ENCODE measurements at places on chromosomes 1 and 21.
A peak's percentile ranks its signal among the peaks of the same experiment; 100 is the strongest.

- DNase-seq: peak; percentile 37
Measured at GRCh38 chr1:52659356-52659755, 26.4 kb downstream of the SHISAL2A start.

- DNase-seq: no peak
Measured at GRCh38 chr21:43734131-43734927, 15.4 kb downstream of the PDXK start.

DNA sequence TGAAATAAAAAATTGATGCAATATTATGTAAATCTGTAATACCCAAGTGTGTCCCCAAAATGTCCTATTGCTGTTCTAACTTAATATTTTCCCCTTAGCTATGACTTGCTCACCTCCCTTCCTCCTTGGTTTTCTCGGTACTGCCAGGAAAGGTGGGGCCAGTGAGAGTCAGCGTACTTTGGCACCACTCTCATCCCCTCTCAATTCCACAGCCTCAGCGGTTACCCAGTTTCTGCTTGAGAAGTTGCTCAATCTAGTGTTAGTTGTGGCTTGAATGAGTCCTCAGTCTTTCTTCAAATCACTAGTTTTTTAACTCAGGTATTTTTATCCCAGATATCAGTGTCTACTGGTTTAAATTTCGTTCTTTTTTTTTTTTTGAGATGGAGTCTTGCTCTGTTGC, 32.3 kb downstream of the BCAS2 start:
- no peak for DNase-seq

DNA sequence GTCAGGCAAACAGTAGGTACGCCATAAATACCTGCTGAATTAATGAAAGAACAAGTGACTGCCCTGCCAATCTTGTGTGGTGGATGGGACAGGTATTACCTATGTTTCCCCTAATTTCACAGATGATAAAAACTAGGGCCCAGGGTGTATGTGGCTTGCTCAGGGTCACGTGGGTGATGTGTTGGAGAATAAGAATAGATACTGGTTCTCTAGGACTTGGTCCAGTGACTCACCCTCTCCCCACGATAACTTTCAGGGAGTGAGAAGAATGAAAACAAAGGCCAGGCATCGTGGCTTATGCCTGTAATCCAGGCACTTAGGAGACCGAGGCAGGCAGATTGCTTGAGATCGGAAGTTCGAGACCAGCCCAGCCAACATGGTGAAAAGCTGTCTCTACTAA, 26.7 kb downstream of the SLC26A9 start:
- no peak for DNase-seq

DNA sequence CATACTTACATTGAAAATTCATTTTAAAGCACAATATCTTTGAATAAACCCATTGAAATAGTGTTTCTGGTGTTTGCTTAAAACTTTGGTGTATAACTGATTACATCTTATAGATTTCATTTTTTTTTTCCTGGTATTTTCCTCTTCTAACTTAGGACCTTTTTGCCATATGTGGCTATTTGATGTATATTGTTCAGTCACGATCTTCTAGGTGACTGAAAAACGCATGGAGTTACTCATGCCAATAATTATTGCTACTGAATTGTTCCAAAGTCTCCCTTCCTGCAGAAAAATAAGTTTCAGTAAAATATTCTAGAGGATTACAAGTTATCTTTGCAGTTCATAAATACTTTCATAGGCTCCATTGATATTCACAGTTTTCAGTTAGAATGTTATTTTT, 22.9 kb upstream of the C1orf105 start:
- no peak for DNase-seq

DNA sequence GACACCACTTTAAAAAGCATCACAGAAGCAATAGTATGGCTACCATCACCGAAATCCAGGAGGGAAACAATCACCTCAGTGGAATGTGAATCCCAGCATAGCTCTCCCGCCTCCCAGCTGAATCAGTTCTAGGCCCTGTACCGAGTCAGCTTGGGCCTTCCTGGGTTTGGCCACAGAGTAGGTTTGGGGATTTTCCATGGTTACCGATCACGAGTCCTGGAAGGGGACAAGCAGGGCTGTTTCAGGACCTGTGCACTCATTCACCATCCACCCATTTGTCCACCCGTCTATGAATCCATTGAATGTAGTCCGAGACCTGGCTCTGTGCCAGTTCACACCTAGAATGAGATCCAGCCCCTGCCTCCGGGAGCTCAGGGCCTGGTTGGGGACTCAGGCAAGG, 94.2 kb downstream of the ARHGEF10L start:
- DNase-seq: no peak

DNA sequence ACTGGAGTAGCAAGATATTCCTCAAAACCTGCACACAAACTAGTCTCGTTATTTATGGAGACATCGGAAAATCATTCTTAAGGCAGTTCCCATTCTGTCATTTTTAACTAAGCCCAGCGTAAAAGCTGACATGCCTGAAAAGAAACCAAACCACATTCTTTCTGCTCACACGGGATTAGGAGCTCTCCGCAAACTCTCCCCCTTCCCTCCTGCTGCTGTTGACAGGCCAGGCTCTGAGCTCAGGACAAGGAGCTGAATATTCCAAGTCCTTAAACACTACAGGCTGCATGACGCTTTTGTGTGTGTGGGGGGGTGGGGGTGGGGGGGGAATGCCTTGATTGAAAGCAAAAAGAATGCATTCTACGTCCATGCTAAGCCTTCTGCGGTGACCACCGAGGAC, 5.2 kb downstream of the OLIG1 start:
- no peak for DNase-seq

GRCh38 chr1:204326771-204327300, 32.9 kb downstream of the PLEKHA6 start:
- no peak for DNase-seq

GRCh38 chr1:109792056-109792831, 28.5 kb upstream of the EPS8L3 start:
- DNase-seq: no peak

DNA sequence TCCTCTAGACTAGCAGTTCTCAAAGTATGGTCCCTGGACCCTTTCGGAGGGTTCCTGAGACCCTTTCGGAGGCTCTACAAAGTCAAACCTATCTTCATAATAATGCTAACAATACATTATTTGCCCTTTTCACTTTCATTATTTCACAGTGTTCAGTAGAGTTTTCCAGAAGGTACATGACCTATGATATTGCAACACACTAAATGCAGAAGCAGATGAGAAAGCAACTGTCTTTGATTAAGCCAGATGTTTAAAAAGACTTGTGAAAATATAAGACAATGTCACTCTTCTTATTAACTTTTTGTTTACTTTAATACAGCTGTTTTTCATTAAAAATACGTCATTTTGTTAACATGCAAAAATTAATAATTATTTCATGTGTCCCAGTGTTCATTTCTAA, 5.8 kb downstream of the KCNJ10 start:
- no peak for DNase-seq

DNA sequence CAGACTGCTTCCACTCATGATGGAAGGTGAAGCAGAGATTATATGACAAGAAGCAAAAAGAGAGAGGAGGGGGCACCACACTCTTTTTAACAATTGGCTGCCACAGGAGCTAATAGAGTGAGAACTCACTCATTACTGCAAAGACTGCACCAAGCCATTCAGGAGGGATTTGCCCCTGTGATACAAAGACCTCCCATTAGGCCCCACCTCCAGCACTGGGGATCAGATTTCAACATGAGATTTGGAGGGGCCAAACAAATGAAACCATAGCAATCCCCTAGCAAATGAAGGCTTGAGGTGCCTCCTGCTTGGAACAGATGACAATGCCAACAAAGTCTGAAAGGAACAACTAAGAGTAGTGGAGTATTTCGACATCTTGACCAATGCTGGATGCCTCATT, 122.5 kb upstream of the COA6 start:
- DNase-seq: no peak

- DNase-seq: no peak
Measured at GRCh38 chr1:231214918-231215680, 25.9 kb upstream of the GNPAT start.

- no peak for DNase-seq
Measured at GRCh38 chr1:234469376-234469775, 9.6 kb downstream of the TARBP1 start.

DNA sequence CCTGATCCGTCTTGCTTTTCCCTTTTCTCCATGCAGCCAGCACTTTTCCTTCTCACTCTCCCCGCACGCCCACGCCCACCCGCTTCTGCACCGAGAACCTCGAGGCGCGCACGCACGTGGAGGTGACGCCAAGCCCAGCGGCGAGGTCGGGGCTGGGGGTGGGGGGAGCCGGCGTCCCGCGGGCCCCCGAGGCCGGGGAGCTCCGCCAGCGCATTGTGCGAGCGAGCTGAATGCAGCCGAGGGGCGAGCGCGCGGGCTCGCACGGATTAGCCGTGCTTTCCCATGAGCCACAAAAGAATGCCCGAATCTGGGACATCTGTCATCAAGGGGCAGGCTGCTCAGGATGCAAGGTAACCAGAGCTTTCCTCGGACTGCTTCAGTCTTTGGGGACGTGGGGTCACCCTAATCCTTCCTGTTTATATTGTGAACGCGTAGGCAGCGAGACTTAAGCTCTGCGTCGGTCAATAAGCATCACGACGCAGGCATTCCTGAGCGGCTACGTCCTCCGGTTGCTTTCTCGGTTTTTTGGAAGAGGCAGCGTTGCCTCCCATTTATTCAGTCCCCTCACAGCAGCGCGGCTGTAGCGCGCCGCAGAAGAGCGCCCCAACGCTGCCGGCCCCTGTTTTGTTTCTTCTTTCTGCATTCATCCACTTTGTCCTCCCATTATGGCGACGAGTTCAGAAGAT, 67.3 kb upstream of the AKT3 start:
- no peak for DNase-seq

GRCh38 chr1:41983451-41983850, 64.7 kb upstream of the HIVEP3 start:
- DNase-seq: no peak

- no peak for DNase-seq
Measured at GRCh38 chr1:241272828-241273227, 84.2 kb downstream of the RGS7 start.

GRCh38 chr1:94527447-94528031, 14.0 kb downstream of the F3 start:
- DNase-seq: no peak

- no peak for DNase-seq
Measured at GRCh38 chr1:8397511-8397910, 79.6 kb downstream of the SLC45A1 start.

DNA sequence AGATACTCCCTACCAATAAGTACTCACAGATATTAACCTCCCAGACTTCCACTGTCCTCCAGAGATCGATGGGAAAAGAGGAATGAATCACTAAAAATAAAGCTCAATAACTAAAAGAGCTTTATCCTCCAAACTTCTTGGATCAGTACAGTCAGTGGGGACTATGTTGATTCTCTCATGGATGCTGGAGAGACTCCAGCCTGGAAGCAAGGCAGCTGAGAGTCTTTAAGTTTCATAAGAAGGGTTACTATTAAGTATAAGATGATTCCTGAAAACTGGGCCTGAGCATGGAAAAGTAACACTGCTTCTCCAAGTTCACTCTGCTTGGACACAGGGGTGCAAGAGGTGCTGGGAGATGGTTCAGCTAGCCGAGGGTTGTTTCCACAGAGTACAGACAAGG, 6.2 kb upstream of the DDR2 start:
- DNase-seq: no peak

DNA sequence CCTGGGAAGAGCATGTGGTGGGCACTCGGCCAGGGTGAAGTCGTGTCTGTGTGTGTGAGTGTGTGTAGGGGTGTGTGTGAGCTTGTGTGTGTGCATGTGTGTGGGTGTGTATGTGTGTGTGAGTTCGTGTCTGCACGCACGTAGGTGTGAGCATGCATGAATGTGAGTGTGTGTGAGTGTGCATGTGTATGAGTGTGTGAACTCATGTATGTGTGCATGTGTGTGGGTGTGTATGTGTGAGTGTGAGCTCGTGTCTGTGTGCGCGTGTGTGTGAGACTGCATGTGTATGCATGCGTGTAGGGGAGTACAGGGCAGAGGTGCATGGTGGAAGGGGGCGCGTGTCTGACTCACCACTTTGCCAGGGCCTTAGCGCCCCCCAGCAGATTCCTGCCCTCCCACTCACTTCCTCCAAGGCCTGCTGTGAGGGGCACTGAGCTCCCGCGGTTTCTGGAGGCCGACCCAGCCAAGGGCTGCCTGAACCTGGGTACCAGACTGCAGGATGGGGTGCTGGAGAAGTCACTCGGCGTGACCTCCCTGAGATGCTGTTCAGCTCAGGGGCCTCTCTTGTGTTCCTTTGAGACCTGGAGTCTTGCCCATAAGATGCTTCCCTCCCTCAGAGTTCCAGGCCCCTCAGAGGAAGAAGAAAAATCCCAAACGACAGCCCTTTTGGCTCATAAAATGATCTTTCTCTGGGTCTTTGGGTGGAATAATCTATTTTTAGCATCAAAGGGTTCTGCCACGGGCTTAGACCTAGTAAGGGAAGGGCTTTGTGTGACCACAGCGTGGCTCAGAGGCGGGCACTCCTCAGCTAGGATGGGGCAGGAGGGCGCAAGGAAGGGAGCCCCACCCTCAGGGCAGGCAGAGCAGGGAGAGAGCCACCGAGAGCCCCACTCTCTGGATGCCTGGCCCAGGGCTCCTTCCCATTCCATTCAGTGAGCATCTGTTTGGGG, 41.1 kb upstream of the RUNX3 start:
- DNase-seq: no peak

- DNase-seq: no peak
Measured at GRCh38 chr1:238384381-238384780, 493.7 kb upstream of the ZP4 start.

DNA sequence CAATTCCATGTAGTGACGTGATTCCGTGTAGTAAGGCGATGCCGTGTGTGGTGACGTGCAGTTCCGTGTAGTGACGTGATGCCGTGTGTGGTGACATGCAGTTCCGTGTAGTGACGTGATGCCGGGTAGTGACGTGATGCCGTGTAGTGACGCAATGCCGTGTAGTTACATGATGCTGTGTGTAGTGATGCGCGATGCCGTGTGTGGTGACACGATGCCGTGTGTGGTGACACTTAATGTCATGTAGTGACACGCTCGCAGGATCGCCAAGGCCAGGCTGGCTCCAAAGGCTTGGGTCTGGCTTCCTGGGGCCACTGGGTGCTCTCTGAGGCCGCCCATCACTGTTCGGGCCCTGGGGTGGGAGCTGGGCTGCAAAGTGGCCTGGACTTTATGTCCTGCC, 14.2 kb downstream of the COL18A1 start:
- DNase-seq: no peak

DNA sequence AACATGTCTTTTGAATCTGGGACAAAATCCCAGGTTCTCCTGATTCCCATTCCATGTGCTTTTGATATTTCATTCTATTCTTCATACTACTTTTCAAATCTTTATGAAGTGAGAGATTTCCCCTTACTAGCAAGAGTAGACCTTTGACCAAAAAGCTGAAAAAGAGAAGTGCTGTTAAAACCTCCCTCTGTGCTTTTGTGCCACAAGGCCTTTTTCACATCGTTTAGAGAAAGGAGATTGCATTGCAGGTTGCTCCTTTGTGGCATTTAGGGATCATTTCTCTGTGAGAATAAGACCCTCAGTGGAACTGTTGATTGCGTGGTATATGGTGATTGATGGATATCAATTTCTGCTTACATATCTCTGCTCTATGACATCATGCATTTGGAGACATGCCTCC, 148.8 kb downstream of the TGFB2 start:
- DNase-seq: no peak

DNA sequence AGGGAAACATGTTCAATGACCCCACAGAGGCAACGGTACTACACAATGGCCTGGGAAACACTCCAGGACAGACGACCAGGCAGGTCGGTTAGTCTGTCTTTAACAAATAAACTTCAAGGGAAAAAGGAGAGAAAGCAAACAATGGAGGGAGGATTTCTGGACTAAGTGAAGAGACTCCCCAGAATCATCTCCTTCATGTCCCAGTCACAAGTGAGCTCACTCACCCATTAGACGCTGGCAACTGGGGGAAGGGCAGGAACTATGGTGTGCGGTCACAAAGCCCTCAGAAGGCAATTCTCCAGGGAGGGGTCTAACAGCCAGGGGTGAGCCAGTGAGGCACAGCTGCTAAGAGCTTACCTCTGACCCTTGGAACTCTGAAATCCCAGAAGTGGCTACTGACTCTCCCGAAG, 55.7 kb upstream of the NADK start:
- DNase-seq: no peak
